ENCODE measurements at places on chromosomes 4 and X.

DNA sequence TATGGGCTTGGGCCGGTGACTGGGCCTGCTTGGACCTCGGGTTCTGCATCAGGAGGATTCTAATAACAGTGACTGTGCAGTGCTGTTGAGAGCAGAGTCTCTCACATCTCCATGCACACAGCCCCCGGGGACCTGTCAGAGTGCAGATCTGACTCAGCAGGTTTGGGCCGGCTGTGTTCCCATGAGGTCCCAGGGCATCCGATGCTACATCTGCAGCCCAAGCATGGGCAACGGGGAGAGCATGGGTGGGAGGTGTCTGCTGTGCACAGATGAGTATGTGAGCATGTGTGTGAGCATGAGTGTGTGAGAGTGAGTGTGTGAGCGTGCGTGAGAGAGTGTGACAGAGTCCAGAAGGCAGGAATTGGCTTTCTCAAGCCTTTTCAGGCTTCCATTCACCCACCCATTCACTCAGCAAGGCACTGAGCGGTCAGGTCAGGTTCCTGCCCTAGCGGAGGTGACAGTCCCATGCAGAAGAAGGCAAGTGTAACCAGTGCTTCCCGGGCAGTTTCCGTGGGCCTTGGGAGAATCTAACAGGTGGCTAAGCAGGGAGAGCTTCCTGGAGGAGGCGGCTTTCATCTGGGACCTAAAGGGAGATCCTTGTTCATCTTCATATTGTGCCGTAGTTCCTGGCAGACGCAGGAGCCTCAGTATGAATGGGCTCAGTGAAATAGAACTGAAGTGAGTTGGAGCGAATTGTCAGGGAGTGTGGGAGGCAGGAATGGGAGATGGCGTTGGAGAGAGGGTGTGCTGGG, 62.6 kb downstream of the SORCS2 start:
- DNase-seq, result no peak

GRCh38 chr4:47612116-47613023, 127.3 kb downstream of the ATP10D start:
- no peak for DNase-seq

DNA sequence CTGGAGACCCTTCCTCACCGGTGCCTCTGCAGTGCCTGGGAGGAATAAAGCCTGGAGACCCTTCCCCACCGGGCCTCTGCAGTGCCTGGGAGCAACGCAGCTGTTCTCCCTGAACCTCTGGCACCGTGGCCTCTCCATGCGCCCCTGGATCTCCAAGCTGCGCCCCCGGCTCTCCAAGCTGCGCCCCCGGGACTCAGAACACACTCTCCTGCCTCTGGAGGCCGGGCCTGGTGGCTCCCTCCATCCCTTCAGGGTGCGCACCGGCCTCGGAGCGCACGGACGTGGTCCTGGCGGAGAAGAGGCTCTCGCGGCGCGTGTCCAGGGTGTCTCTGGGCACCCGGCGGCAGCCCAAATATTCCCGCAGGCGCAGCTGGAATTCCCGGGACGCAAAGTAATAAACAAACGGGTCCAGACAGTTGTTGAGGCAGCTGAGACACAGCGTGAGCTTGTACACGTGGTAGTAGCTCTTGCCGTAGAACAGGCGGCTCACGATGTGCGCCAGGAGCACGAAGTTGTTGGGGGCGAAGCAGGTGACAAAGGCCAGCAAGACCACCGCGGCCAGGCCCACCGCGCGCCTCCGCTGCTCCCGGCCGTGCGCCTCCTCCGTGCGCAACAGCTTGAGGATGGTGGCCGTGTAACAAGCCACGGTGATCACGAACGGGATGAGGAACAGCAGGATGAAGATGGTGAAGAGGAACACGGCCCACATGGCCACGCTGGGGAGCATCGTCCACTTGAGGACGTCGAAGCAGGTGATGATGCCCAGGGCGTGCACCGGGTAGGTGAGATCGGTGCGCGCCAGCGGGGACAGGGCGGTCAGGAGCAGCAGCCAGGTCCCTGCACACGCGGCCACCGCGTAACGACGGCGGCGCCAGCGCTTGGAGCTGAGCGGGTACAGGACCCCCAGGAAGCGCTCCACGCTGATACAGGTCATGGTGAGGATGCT, 12.8 kb upstream of the ASMTL start:
- no peak for DNase-seq

- no peak for DNase-seq
These were observed 107.6 kb downstream of the ATXN3L start for GRCh38 chrX:13212191-13212651.

DNA sequence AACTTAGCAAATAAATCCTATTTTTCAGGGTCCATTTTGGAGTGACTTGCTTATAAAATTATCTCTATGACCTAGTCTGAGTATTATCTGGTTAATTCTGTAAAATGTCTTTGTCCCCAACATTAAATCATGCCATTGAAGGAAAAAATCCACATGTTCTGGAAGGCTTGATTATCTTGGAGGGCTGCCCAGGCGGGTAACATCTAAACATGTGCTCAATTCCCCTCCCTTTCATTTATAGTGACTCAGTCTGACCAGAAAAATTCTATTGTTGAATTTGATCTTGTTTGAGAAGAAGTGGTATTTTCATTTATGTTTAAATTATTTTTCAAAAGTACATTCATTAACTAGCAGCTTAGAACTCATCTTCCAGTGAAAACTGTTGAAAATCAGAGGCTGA, 55.4 kb upstream of the SLC10A7 start:
- peak; percentile 68 for DNase-seq

DNA sequence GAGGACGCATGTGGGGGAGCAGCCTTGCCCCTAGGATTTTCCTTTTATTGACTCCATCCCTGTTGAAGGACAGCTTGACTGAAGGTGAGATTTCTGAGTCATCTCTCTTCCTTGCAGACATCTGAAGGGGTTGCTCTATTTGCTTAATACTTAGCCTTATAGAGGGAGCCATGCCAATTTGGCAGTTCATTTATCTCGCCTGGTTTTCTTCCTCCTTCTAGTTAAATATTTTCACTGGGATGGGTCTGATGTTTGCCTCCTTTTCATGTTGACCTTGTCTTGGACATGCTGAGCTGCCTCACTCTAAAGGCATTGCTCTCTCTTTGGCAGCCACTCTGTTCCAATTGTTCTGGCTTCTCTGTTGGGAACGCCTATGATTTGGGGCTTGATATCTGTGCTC, 151.0 kb upstream of the PSAPL1 start:
- DNase-seq, result no peak

DNA sequence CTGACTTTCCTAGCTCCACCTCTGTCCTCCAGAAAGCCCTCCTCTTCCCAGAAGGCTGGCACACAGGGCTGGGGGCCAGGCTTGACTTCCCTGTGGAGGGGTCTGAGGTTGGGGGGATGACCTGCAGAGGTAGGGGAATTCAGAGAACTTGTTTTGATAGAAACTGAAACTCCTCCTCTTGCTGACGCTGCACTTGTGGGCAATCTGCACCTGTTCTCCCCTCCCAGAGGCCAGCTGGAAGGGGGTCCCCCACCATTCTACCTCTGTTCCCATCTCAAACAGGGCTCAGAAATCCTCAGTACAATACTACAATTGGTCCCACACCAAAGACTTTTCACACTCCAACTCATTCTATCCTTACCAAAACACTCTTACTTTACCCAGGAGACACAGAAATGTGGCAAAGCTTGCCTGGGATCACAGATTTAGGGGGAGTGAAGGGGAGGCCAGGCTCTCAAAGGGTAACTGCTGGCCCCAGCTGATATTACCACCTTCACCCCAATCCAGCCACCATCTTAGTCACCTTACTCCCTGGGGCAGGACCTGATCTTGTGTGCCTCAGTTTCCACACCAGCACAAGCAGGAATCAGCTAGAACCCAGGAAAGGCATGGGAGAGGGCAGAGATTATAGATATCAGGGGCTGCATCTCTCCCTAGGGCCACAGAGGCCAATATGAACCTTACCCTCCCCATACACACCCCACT, 18.5 kb downstream of the OTUD5 start:
- no peak for DNase-seq

DNA sequence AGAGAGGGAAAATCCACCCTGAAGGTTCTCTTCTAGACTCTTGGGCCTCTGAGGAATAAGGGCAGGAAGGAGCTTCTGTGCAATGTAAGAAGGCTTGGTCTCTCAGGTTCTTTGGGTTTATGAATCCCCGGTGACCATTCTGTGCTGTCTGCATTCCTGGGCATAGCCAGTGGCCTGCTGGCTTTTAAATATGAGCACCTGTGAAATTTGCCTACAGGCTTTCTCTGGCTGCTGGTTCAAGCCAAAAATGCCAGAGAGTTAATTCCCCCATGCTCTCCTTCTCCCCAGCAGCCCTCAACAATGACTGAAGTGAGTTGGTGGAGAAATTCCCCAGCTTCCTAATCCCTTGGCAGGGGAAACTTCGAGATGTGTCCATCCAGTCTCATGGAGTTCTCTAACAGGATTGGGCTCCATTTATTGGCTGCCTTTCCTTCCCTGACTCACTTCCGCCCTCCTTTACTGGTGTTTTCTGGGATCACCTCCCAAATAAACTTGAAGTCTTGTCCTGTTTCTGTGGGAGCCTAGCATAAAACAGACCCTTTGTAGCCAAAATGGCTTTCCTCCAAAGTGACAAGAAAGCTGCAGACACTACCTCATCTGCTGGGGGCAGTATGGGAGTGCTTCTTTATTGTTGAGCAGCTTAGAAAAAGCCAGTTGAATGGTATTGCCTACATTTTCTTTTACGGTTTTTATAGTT, 179.4 kb upstream of the CASK start:
- DNase-seq, result peak; percentile 6

- DNase-seq, result peak; percentile 30
These were observed 46.1 kb upstream of the VEGFC start for GRCh38 chr4:176838601-176839433.

DNA sequence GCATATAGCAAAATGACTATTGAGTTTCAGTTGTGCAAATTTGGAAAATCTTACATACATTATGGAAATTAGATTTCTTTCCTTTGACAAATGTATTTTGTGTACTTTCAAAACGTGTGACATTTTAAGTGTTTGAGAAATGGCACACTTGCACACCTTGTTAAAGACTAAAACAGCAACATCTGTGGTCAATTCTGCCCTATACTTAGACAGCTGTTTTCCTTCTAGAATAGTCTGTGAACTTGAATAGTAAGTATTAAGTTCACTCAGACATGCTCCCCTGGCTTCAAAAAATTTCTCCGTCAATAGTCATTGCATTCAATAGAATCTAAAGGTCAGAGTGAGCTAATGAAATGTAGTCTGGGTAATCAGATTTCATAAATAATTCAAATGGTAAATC, 21.7 kb upstream of the TBC1D9 start:
- no peak for DNase-seq

GRCh38 chr4:136400829-136401228, 1131.5 kb downstream of the PCDH18 start:
- no peak for DNase-seq

DNA sequence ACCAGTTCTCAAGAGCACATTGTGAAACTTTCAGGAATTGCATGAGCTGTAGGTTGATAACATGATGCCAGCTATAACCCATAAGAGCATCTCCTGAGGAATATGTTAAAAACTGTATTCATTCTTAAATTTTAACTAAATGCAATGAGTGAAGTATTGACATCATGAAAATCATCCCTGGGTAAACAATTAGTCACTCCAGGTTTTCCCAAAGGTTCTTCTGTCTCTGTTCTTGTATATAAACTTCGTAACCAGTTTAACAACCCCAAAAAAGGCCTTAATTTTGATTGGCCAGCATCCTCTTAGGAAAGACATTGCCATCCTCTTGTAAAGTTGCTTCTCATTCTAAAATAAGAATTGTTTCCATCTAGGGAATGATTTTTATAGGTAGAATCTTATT, 80.4 kb downstream of the TET2 start:
- DNase-seq, result no peak
